ENCODE measurements at places on chromosomes 4 and X.

- no peak for DNase-seq
Observed at GRCh38 chrX:24468245-24468644, 3.2 kb downstream of the PDK3 start.

DNA sequence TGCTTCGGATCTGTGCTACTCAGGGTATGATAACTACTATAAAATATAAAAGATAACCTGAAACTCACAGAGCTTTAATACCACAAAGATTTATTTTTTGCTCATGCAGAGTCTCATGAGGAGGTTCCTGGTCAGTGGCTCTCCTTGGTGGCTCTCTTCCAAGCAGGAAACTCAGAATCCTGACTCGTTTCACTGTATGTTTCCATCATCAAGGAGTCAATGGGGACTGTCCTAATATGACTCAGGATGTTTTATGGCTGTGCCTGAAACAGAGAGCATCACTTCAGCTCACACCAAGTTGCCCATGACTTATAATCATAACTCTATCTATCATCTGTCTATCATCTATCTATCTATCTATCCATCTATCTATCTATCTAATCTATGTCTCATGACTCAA is 620.8 kb upstream of the NR3C2 start:
- DNase-seq: no peak

DNA sequence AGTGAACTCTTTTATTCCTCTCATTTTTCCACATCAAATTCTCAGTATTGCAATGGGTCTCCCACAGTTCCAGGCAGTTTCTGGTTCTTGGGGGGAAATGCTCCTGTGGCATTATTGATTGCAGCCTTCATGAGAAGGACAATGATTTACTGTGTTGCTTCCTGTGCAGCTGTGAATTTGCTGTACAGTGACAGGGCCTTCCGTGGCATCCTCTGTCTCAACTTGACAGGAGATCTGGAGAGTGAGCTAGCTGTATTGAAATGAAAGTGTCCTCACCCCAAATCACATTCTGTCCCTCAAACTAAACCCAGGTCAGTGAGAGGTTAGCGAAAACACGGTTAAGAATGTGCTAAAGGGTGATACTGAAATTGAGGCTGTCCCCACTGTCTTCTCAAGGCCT is 77.1 kb upstream of the ATOH1 start:
- DNase-seq: no peak

GRCh38 chr4:1241466-1241935 is 7.4 kb downstream of the CTBP1 start:
- DNase-seq: no peak

DNA sequence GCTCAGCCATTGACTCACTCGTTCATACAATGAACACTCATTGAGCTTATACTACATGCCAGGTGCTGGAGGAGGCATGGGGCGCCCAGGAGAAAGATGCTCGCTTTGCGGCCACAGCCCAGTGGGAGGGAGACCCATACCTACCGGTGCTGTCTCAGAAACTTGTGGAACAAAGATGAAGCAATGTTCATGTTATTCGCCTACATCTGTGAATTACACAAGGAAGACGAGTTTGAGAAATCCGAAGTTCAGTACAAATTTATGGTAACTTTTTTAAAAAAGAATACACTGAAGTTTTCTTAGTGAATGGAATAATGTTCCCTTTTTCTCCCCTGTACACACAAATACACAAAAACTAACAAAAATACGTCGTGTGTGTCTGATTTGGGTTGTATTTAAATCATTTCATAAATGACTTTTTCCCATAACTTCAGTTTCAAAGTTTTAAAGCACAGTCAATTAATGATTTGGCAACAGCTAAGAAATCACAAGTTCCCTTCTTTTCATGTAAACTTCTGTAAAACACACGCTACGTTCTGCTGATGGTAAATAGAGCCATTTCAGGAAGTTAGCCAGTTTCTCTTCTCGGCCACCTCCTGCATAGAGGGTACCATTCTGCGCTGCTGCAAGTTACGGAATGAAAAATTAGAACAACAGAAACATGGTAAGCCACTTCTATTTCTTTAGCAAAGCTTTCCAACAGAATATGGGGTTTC is at the start of gene TLR8:
TSS of gene TLR8 (plus strand) at position 575 of the 716 bp plus-strand sequence. CDS start at position 662, 87 bp downstream.
- no peak for DNase-seq

DNA sequence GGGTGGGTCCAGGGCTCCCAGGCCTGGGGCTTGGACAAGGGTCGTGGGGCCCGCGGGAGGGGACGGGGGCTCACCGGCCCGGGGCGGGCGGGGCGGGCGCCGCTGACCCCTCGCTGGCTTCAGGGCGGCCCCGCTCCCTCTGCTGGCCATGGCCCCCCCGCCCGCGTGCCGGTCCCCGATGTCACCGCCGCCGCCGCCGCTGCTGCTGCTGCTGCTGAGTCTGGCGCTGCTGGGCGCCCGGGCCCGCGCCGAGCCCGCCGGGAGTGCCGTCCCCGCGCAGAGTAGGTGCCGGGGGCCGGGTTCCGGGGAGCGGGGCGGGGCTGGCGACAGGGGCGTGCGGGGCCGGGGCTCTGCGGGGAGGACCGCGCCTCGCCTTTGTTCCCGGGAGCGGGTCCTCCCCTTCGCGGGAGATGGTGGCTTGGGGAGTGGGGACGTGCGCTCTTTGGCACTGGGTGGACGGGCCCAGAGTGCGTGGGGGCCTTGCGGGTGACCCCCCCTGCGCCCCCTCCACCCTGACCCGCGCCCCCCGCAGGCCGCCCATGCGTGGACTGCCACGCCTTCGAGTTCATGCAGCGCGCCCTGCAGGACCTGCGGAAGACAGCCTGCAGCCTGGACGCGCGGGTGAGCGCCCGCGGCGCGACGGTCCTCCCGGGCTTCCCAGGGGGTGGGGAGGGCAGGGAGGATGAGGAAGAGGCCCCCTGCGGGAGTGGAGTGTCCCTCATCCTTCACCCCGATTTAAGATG is 16.8 kb upstream of the NAT8L start:
- DNase-seq: peak; percentile 22

DNA sequence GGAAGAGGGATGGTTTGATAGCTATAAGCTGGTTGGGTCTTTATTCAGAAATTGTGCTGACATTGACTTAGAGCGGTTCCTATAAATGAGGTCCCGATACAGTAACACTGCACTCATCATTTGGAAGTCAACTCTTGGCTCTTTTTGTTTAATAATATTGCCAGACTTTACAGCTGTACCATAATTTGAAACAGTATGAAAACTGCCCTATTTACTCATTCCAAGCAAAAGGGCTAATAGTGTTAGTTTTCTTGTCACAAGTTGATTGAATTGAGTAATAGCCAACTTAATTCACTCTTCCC is 128.4 kb upstream of the LIMCH1 start:
- DNase-seq: no peak
